ENCODE measurements at places on chromosomes 3 and 15. TPM values are rescaled to one million over a fixed set of nuclear protein-coding genes. Genes with fewer than 3 reads are reported as not detected.

- DNase-seq: no peak
Observed at GRCh38 chr3:32954506-32954905, 3.1 kb downstream of the CCR4 start.

DNA sequence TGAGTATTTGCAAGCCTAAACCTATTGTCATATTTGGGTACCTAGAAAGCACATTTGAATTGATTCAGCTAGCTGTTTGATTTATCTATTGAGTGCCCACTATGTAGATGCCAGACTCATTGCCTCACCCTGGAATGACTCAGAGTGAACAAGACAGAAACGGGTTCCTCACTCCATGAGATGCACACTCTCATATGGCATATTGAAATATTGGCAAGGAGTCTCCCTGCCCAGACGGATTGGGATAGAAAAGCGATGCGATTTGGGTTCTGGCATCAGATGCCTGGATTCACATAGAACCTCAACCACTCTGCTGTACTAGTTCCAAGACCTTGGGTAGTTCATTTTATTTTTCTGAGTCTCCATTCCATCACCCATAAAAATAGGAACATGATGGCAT lies 22.5 kb downstream of the LRRN1 start:
- DNase-seq: no peak

Gene POU1F1
- total RNA-seq: not detected

GRCh38 chr3:484341-484740 lies 287.8 kb downstream of the CHL1 start:
- DNase-seq: no peak

DNA sequence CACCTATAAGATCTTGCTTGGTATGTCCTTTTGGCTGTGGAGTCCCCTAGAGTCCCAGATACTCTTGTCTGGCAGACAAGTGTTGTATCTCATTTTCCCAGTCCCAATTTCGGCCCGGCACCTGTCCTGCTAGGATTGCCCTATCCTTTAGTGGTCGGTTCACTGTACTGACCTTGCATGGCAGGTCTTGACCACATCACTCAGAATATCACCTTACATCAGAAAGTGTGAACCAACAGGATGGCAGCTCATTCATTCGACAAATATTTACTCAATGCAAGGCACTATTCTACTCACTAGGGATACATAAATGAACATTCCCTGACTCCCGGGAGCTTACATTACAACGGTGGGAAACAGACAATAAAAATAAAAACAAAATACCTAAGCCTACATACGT lies 5.7 kb upstream of the CCDC80 start:
- no peak for DNase-seq

- peak; percentile 72 for DNase-seq
Observed at GRCh38 chr15:68352401-68353062, 75.0 kb downstream of the FEM1B start.
